KBM-7 (cell line): ENCODE measurements at places on chromosomes 2 and 18.

DNA sequence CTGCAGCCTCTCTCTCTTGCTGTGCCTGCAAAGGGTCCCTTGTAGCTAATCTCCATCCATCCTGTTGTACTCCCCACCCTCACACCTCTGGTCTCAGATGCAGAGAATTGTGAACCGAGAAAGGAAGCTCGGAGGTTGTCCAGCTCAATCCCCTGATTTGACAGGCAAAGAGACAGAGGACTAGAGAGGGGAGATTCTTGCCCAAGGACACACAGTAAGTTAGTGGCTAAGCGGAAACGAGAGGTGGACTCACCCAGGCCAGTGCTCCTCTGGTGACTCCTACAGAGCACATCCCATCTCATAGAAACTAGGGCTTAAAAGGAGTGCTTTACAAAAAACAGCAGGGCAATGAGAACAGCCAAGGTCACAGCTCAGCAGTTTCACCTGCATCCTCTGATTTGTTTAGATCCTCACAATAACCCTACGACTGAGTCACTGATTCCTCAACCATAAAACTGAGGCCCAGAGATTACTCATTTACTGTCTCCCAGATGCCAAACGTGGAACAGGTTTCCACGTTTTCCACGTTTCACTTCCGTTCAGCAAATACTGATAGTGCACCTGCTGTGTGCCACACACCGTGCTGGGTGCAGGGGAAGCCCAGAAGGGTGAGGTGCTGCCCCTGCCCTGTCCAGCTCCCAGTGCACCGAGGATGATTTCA lies 22.1 kb downstream of the EHD3 start:
- DNase-seq = no peak

GRCh38 chr2:10372203-10372861 lies 69.6 kb downstream of the HPCAL1 start:
- DNase-seq = no peak

DNA sequence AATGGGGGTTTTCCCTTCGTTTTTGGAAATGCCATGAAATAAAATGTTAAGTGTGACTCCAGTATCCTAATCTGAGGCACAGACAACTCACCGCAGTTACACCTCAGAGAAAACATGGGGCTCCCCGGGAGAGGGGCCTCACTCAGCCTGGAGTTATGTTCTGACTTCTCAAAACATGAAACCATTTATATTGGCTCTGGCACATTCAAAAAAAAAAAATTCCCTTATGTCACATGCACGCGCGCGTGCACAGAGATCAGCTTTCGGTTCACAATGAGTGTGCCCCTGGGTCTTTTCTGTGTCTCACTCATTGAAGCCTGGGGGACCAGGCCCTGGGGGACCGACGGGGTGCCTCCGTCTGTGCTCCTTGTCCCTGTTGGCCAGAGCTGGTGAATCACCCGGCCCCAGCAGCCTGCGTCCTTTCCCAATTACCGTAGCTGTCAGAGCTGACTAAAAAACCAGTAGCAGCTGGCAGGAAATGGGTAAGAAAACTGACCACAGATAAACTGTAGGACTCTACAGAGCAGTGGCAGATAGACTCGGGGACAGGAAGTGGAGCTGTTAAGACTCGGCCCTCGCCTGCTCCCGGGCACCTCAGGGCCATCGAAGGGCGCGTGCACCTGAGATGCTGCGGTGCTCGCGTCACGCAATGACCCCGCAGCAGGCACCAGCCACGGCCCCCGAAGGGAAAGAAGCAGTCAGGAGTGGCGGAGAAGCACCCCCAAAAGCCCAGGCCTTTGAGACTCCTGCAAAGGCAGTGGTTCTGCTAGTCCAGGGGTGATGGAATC lies 138.3 kb upstream of the ID2 start:
- DNase-seq = peak; percentile 90

- DNase-seq = no peak
Measured at GRCh38 chr2:69576880-69577279, 66.7 kb downstream of the AAK1 start.

DNA sequence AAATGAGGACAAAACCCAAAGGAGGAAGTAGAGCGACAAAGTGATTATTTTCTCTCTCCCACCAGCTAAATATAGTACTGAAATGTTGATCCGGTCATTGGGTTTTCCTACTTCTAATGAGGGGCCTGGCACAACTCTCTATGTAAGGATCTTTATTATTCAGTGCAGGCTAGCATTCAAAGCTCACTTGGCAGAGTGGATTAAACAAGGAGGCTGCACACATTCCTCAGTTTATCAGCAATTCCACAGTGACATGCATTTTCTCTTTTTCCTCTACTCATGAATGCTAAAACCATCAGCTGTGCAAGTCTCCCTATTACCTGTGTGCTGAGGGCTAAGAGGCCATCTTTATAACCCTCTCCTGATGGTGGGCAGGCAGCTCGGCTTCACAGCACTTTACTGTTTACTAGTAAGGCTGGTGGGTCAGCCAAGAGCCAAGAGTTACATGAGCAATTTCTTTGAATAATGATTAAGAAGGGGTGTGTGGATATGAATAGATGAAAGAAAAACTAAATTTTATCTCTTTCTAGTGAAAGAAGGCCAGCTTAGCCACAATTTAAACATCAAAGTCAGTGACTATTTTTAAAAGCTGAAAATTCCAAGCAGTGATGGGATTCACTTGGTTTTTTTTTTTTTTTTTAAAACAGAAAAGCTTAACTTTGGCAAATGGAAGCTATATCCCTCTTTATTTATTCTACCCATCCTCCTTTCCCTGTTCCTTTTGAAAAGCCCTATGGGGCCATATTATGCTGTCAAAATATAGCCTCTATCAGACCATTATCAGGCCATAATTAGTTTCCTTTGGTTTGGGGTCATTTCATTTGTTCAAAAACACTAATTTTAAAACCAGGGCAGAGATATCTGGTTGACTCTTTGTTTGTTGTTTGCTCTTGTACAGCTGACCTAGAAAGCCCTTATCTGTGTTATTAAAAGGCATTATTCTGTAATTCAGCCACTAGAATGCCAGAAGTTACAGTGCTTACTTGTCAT lies 111.0 kb downstream of the RBM43 start:
- peak; percentile 40 for DNase-seq

GRCh38 chr18:49621717-49622351 lies 60.0 kb downstream of the LIPG start:
- no peak for DNase-seq

DNA sequence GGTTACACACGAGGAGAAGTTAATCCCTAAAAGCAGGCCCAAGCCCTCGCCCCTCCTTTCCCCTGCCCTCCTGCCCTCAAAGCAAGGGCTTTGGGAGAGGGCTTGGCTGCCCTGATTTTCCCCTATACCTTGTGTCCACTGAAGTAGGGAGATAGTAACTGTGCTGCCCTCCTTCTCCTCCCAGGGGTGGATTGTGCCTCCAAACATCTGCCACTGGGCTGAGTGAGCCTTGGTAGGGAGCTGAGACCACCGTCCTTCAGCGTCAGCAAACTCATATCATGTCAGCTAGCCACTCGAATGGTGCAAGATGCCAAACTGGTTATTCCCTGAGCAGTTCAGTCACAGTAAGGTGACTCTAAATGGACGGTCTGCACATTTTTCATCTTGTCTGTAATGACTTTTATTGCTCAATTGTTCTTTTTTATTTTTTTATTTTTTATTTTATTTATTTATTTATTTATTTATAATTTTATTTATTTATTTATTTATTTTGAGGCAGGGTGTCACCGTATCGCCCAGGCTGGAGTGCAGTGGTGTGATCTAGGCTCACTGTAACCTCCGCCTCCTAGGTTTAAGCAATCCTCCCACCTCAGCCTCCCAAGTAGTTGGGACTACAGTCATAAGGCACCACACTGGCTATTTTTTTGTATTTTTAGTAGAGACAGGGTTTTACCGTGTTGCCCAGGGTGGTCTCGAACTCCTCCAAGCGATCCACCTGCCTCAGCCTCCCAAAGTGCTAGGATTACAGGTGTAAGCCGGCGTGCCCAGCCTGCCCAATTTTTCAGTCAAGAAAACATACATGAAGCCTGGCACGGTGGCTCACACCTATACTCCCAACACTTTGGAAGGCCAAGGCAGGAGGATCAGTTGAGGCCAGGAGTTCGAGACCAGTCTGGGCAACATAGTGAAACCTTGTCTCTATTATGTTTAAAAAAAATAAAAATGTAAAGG lies 8.7 kb downstream of the PCBP1 start:
- no peak for DNase-seq

GRCh38 chr2:52498077-52498750 lies 1269.4 kb upstream of the CHAC2 start:
- DNase-seq = no peak

DNA sequence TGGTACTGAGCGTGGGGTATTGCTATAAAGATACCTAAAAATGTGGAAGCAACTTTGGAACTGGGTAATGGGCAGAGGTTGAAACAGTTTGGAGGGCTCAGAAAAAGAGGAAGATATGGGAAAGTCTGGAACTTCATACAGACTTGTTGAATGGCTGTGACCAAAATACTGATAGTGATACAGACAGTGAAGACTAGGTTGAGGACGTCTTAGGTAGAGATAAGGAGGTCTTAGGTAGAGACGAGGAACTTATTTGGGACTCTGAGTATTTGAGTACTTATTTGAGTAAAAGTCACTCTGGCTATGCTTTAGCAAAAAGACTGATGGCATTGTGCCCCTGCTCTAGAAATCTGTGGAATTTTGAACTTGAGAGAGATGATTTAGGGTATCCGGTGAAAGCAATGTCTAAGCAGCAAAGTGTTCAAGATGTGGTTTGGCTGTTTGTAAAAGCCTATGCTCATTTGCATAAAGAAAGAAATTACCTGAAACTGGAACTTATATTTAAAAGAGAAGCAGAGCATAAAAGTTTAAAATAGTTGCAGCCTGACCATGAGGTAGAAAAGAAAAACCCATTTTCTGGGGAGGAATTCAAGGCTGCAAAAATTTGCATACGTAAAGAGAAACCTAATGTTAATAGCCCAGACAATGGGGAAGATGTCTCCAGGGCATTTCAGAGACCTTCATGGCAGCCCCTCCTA lies 219.6 kb downstream of the PDE1A start:
- DNase-seq = no peak

DNA sequence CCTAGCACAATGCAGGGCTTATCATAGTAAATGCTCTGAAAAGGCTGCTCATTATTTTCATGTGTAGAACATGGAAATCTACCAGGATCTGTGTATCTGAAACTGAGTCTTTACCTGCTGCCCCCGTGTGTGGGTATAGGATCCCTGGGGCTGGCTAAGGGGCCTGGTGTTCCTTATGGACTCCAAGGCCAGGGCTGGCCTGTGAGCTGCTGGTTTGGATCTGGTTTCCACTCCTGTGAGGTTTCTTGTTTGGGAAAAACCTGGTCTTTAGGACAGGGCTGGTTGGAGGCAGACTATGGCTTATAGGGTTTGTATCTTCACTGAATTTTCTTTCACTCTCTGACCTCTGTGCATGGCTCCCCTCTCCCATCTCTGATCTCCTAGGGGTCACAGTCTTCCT lies 80.8 kb downstream of the DYSF start:
- DNase-seq = no peak

- no peak for DNase-seq
Measured at GRCh38 chr2:140880573-140880972, 1250.2 kb downstream of the LRP1B start.

DNA sequence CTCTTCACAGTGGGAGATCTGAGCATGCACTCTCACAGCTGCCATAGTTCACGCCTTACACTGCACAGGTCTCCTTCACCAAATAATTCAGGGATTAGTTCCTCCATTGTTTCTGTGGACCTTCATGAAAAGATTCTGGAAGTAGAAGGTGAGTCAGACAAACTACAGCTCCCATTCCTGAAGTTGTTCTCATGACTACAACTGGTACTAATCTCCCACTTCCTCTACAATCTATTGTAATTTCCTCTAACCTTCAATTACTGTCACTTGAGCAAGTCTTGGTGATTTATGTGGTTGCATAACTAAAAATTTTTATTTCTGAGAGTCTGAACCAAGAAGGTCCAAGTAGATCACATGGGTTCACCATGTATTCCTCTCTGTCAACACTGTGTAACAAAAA lies 128.7 kb downstream of the XIRP2 start:
- no peak for DNase-seq

DNA sequence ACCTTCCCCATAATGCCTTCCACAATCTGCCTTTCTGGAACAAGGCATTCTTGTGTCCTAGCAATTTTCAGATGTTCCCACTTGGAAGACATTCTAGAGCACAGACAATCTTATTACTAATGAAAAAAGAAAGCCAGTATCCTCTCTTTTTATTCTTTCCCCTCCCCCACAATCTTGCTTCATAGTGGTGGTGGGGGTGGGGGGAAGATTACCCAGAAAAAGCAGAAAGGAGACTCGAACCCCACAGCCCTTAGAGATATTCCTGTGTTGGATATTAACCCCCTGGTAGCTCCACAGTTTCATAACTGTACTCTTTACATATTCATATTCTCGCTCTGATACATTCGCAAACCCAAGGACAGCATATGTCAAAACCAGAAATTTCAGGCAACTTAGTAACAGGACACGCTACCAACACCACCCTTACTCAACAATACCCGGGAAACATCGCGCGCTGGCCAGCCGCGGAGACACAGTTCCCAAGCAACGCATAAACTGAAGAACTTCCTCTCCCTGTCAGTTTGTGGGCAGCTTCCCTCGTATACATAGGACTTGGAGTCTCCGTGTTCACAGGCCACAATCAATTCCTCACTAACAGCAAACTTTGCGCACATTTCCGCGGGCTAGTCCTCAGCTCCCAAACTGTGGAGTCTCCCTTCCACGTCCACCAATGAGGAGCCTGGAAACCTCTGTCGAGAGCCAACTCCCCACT lies 793 bp downstream of the NR4A2 start:
- peak; percentile 85 for DNase-seq

- no peak for DNase-seq
Measured at GRCh38 chr18:9835825-9836224, 49.9 kb upstream of the TXNDC2 start.

DNA sequence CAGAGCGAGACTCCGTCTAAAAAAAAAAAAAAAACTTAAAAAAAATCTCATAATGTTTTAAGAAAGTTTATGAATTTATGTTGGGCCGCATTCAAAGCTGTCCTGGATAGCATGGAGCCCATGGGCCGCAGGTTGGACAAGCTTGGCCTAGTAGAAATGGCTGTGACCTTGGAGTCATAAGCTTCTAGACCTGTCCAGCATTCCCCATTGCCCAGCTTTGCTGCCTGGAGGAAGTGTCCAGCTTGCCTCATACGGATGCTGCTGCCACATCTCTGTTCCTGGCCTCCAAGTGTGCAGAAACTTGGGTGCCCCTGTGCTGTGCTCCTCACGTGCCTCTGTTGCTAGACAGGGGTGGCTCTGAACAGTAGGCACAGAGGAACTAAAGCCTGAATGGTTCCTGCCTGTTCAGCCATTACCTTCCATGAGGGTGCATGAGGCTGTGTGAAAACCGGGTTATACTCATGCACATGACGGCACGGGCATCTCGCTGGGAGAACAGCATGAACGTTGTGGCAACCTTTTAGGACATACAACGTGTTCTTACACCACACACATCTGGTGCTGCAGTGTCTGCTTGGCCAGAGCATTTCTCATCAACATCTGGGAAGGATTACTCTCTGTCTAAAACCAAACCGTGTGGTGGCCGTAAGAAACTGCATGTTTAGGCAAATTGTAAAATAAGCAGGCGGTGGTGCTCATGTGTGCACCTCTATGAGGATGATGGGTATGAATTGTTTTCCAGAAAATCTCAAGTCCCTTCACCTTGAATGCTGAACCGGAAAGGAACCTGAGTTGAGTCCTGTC lies 38.2 kb downstream of the FHOD3 start:
- no peak for DNase-seq
